ENCODE measurements at places on chromosomes 5 and 9.

GRCh38 chr9:134800791-134801339 is 79.7 kb upstream of the FCN2 start:
- no peak for DNase-seq

DNA sequence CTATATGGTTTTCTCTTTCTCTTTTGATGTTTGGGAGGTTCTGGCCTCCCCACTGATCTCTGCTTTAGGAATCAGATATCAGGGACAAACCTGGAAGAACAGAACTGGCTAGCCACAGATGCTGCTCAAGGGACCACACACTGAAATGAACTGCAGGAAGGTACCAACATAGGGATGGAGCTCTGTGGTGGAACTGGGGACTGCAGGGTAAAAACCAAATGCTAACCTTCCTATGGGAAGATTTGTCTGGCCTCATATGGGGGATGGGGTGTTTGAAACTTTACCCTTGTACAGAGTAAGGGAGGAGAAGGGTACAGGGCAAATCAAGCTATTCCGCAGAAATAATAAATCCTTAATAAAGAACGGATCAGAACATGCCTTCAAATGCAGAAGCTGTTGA is 49.4 kb downstream of the ELOVL7 start:
- DNase-seq, result no peak

GRCh38 chr9:99778308-99778707 is 43.4 kb upstream of the NR4A3 start:
- no peak for DNase-seq

GRCh38 chr5:88745093-88745696 is 137.8 kb downstream of the MEF2C start:
- no peak for DNase-seq

DNA sequence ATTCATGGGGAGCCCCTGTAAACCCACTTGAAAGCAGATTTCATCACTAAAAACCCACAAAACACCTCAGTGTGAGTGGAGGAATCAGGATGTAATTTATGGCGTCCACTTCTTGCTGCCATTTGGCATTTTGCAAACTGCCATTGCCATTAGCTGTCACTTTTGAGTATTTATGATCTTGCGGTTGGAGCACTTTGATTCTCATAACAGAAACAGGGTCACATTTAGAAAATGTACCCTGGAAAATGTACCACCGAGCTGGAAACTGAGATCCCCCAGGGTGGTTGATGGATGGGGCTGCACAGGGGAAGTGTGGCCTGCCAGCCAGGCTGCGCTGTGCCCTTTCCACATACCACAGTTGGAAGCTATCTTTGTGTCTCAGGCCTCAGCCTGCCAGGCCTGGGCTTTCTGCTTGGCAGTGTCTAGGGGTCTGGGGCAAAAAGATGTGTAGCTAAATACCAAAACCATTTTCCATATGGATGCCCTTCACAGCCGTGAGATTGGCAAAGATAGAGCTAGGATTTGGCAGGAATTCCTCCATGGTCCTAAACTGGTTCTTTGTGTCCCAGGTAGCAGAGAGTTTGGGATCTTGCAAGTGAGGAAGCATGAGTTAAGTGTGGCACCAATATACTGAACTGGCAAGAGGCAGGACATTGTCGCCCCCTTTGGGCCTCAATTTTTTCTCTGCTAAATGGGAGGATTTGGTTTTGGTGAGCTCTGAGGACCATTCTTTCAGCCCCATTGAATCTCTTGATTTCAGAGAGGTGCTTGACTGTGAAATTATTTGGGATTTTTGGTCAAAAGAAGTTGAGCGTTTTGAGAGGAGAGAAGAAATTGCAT is 46.2 kb downstream of the GALNT10 start:
- no peak for DNase-seq

- DNase-seq, result no peak
These were observed 18.2 kb downstream of the C9orf153 start for GRCh38 chr9:86241216-86241615.

- DNase-seq, result peak; percentile 12
These were observed 1.0 kb upstream of the SAP30L start for GRCh38 chr5:154444556-154445421.

DNA sequence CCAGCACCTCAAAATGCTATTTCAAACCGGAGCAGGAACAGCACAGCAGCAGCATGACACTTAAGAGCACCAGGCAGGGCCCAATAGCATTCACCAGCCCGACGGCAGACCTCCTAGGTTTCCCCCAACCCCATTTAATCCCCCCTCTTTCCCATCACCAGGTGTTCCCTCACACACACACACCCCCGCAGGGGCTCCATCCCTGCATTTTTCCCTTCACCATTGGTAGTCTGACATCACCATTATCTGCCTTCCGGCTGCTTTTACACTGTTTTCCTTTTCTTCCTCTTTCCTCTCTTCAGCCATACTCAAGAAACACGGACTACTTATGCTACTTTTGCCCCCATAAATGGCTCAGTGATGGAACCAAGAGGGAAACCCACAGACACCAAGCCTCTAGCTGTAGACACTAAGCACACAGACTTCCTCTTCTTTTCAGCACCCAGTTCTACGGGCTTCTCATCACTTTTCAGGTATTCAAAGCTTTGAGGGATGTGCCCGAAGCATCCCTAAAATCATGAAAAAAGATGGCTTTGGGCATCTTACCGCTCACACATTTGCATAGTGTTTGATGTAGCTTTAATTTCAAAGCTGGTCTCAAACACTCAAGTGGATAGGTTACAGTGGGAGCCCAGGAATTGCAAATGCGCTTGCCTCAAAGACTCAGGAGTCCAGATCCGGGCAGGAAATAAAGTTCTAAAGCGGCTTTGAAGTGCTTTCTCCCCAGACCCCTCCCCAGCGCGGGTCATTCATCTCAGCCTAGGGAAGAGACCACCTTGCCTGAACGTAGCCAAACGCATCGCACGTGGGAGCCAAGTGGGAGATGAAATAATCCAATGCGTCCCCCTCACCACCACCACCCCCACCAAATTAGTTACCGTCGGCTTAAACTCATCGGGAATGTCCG is 141.5 kb downstream of the TSSK1B start:
- DNase-seq, result no peak

GRCh38 chr5:32520356-32520755 is 65.0 kb upstream of the SUB1 start:
- DNase-seq, result no peak

DNA sequence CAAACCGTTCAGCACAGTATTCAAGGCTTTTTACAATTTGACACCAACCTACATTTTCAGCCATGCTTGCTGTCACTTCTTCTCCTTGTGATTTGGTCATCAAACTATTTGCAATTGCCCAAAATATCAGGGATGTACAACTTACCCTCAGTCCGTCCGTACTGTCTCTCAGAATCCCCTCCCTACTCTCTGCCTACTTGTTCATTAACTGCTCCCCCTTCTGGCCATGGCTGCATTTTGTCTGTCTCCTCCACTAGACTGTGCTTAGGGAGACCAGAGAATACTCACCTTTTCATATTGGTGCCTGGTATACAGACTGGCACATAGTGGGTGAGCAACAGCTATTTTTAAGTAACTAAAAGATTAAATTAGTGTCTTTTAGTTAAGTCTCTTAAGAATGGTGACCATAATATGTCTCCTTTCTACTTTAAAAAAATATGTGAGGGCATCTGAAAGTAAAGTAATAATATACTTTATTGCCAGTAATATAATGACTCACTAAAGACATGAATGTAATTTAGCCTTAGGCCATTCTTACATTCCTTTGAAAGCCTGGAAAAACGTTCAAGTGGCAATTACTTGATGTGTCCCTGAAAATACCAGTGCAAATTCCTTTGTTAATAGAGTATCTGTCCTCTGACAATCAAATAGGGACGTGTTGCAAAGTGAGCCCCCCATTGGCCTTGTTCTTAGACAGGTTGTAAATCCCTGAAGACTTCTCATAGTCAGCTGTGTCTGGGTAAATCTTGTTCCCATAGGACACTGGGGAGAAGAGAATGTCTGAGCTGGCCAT is 27.8 kb downstream of the PRLR start:
- DNase-seq, result peak; percentile 15

- no peak for DNase-seq
These were observed 25.0 kb upstream of the PALM2AKAP2 start for GRCh38 chr9:109755040-109755439.

GRCh38 chr5:172493906-172494305 is 39.6 kb upstream of the SH3PXD2B start:
- no peak for DNase-seq

- DNase-seq, result no peak
These were observed 142.6 kb upstream of the FST start for GRCh38 chr5:53337827-53338226.

- no peak for DNase-seq
These were observed 47.5 kb downstream of the UBE2QL1 start for GRCh38 chr5:6496207-6496584.

GRCh38 chr9:76716085-76716672 is 48.1 kb upstream of the PCA3 start:
- no peak for DNase-seq

DNA sequence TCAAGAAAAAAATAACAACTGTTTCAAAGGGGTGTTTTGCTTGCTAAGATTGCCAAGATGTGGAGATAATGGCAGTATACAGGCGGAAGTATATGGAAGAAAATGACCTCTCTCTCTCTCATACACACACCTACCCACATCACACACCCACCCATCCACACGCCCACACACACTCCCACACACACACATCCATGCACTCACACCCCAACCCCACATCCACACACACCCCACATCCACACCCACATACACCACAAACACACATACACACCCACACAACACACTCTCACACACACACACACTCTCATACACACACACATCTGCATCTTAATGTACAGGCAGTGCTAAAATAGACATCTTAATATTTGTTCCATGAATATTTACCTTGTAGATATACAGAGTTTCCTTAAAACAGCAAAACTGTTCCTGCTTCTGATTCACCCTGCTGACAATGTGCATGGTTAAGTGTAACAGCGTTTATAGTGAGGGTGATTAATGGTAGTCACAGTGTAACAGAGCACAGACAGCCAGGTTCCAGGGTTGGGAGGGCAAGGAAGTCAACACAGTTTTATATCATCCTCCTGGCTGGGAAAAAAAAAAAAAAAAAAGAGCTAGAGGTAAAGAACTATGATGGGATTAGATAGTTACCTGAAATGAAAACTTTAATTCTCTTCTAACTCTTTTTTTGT is 8.3 kb downstream of the BHMT2 start:
- DNase-seq, result peak; percentile 1

DNA sequence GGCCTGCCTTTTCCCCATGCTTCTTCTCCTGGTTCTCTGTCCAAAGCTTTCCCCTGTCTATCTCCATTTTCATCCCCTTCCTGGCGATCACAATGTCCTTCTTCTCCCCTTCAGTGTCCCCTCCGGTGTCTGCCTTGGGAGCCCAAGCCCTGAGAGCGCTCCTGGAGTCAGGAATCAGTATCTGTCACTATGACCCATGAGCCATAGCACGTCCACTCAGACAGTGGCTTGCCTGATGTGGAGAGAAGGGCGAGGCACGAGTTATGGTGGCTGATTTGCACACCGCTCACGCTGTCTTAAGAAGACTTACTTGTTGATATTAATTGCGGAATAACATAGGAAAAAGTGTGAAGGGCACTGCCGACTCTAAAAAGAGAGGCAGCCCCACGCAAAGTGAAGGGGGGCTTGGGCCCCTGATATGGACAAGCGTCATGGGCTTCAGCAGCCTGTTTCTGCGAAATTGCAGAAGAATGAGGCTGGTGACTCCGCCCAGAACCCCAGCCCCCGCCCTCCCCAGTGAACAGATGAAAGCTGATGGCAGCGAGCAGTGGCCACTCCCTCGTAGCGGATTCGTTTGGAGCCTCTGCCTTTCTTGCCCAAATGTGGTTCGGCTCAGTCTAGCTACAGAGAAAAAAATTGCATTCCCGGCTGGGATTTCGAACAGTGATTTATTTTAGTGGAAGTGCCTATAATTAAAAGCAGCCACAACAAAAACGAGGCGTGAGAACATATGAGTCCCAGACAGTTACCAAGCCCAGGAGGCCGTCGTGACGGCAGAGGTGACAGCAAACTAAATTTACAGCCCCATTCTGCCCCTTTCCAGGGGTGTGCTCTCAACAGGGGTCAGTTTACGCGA is 149.8 kb downstream of the ICE1 start:
- no peak for DNase-seq

GRCh38 chr5:87850843-87851242 is 417.8 kb downstream of the TMEM161B start:
- DNase-seq, result no peak

- DNase-seq, result no peak
These were observed 129.4 kb upstream of the RASA1 start for GRCh38 chr5:87138091-87138805.

- peak; percentile 57 for DNase-seq
These were observed 18.0 kb downstream of the MGAT1 start for GRCh38 chr5:180784497-180785097.

DNA sequence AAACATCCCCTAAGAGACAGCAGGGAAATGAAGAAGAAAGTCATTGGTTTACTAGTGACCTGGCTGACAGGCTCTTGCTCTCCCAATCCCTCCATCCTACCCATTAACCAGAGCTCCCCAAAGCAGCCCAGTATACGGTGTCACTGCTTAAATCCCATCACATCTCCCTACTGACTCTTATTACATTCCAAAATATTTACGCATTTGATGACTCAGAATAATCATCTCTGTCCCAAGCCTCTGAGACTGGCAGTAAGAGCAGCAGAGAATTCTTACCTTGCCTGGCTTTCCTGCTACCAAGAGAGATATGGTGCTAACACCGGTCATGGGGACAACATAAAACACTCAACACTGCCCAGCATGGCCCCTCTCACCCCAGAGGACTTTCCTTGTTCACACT is 20.2 kb upstream of the WHRN start:
- no peak for DNase-seq

DNA sequence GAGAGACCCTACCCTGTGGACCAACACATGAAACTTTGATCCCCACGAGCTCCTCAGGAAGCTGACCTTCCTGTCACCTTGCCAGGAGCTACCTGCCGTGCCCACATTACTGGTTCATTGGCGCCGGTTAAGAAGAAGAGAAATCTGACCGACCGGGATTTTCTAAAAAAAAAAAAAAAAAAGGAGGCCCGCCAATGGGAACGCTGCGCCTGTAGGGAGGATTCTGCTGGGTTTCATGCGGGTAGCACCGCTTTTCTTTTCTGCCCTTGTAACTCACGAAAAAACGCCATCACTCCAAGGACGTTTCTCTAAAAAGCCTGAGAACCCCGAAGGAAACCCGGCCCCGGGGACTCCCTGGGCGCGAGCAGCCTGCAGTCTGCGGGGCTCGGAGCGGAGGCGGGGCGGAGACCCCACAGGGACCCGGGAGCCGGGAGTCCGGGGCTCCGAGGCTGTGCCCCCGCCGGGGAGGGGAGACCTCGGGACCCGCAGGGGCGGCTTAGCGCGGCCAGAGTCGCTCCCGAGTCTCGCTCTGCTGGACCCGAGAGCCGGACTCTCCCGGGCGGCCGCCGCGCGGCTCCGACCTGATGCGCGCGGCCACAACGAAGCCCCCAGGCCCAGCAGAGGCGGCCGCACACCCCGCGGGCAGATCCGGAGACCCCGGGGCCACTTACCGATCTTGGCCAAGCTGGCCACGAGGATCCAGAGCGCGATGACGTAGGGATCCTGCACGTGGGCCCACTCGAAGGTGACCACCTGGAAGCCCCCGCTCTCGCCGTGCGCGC is 617 bp downstream of the SLC9A3 start:
- no peak for DNase-seq

GRCh38 chr5:97134634-97135033 is 7.8 kb downstream of the LIX1 start:
- no peak for DNase-seq

GRCh38 chr5:137215261-137215660 is 283.9 kb downstream of the SPOCK1 start:
- no peak for DNase-seq

GRCh38 chr5:176810081-176810597 is at the start of gene UNC5A:
Gene UNC5A, plus strand, starts transcription at chr5:176810559. Its CDS starts 192 bp downstream, at chr5:176810751.
- DNase-seq, result peak; percentile 27
